ENCODE measurements at places on chromosomes 7 and 10.
A peak's percentile ranks its signal among the peaks of the same experiment; 100 is the strongest.

DNA sequence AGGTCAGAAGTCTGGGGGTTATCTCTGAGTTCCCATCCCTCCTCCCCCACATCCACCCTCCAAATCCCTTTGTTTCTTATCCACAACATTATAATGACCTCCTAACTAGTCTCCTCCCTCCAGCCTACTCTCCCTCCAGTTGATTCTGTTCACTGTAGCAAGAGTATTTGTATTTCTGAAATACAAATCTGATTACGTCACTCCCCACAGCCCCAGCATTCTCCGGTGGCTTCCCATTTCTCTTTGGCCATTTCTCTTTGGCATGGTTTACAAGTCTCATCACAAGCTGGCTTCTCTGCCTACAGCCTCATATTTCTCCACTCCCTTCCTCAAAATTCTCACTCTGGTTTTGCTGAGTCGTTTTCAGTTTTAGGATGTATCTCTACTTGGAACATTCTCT lies 24.6 kb upstream of the MRPS33 start:
- DNase-seq, result no peak

DNA sequence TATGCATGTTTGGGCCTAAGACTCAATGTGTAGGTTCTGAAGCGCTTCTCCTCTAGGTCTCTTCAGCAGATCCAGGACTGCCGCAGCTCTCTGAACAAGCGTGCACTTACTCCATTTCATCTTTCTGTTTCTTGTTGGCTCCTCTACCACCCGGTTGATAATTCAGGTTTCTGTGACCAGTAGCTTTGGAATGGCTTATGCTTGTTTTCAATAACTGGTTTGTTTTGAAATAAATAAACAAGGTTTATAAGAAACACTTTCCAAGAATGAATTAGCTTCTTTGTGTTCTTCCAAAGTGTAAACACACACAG lies 1.5 kb downstream of the MDFIC start:
- DNase-seq, result no peak

DNA sequence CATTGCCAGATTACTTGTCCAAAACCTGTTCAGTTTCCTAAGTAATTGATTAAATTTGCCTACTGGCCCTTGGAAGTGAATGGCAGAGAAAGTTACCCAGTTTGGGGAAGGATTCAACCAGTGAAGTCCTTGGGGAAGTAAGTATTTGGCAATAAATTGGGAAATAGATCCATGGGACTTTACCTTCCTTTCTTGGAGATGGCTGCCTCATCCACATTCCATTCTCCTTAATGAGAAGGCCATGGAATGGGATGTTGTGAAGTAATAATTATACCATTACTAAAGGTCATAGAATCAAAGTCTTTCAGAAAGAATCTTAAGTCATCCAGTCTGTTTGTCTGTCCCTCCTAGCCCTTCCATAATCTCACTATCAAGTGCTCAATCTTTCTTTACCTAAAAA lies 4.5 kb upstream of the COPG2 start:
- DNase-seq, result no peak

GRCh38 chr10:27801171-27801785 lies 55.7 kb upstream of the MKX start:
- DNase-seq, result no peak

GRCh38 chr7:69038915-69039314 lies 559.4 kb upstream of the AUTS2 start:
- DNase-seq, result no peak

GRCh38 chr10:43336061-43336460 lies 35.4 kb upstream of the FXYD4 start:
- DNase-seq, result no peak

DNA sequence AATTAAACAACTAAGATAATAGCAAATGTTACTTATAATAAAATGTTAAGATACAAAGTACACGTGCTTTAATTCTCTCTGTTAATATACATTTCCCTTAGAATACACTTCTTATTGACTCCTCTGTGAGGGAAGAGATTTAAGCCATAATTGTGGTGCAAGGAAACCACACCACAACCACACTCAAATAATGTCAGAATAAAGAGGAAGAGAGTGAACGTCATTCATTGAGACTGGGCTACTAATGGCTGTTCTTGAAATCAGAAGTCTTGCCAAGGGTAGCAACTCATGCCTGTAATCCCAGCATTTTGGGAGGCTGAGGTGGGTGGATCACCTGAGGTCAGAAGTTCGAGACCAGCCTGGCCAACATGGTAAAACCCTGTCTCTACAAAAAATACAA lies 10.0 kb downstream of the FAM171A1 start:
- no peak for DNase-seq

DNA sequence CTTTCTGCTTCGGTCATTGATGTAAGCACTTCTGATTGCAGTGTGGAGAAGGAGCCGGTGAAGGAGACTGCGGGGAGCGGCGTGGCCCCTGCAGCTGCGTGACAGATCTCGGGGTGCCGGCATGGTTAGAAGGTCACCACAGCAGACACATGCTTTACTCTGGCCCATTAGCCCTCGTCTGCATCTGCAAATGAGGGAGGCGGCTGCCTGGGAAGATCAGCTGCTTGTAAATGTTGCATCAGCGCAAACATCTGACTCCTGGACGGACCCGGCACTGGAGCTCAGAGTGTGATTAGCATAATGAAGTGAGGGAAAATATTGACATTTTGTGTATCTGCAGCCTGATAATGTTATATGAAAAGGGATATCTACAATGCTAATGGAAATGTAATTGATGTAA lies 30.5 kb upstream of the MNX1 start:
- no peak for DNase-seq

DNA sequence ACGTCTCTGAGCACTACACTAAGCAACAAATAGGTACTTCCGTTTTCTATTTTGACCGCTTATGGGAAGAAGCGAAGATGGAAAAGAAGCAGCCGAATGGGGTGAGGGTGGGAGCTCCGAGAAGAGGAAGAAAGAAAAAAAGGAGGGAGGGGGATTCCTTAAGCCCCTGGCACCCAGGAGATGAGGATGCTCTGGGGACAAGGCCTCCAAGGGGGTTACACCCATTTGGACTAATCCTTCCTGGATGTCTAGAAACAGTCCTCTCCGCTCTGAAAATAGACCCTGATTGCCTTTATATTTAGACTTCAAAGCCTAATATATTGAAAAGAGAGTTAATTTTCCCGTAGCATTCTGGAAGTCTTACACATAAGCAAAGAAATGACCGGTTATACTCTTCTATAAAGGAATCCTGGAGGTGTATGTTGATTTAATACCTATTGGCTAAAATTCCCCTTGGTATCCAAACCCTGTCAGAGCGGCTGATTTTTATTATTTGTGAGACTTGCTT lies 676 bp upstream of the HTR7 start:
- DNase-seq, result no peak

DNA sequence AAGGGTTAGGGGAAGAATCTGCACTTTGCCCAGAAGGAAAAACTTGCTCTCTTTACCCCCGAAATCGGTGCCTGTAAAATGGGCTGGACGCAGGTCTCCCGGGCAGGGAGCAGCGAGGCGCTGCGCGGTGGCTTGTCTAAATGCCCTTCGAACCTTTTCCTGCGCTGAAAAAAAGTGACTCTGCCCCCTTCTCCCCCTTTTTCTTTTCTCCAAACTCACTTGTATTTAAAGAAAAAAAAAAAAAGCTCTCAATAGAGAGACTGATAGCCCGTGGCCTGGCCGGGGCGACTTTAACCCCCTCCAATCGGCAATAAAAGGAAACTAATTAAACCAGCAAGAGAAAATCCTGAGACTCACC lies 286 bp downstream of the SP8 start:
- no peak for DNase-seq

GRCh38 chr7:50495746-50496145 lies 45.6 kb upstream of the FIGNL1 start:
- DNase-seq, result no peak

DNA sequence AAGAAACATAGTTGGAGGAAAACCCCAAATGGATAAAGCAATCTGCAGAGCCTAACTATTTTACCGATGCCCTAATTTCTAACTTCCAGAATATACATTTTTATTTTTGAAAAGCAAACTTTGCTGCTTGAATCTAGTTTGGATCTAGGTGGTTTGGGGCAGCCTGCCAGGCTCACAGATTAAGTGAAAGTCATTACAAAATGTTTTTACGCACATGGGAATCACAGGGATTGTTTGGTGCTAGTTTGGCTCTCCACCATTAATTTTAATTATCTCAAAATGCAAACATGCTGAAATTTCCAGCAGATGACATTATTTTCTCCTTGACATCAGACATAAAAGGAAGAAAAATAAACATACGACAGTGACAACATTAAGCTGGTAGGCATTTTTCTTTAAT lies 166.7 kb upstream of the INHBA start:
- no peak for DNase-seq

DNA sequence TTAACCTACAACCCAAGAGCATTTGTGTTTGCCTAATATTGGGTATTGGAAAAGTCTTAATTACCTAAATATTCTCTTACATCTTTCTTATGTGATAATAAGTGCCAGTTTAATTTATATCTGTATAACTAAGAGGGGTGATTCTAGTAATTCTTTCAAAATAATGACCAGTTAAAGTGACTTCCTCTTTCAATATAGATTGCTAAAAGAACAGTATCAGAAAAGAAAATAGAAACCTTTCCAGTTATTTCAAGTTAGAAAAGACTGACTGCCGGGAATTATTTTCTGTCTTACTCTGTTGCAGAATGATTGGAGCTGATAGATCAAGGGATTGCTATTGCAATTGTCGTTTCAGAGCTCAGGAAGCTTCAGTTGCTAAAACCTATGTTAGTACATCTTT lies 525.0 kb upstream of the SEMA3D start:
- no peak for DNase-seq

DNA sequence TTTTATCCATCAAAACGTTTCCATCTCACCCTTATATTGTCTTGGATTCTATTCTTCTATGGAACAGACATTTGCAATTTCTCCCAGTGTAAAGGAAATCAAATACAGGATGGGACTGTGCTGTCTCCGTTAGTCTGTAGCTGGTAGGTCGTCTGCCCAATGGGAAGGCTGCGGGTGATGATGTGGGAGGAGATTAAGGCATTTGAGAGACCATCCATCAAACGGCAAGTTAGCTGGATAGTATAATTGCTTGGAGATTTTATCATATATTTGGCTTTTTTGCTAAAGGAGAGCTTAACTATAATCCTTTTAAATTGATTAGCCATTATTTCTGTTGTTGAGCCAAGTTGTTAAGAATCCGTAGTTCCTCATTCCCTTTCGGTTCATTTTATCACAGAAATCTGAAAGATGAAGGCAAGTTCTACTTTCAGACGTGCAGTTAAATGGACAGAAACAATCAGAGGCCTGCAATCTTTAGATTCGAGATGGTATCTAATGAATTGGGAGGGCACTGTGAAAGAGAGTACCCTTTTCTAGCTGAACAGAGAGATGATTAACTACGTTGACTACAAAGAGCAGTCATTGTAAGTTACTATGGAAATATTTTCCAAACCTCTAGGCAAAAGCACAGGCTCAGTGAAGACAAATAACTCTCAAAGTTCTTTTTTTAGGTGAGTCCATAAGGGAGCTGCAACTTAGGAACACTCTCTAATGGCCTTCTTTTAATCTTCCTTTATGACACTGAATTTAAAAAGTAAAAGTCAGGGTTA lies 253.3 kb upstream of the KIAA1217 start:
- DNase-seq, result no peak

DNA sequence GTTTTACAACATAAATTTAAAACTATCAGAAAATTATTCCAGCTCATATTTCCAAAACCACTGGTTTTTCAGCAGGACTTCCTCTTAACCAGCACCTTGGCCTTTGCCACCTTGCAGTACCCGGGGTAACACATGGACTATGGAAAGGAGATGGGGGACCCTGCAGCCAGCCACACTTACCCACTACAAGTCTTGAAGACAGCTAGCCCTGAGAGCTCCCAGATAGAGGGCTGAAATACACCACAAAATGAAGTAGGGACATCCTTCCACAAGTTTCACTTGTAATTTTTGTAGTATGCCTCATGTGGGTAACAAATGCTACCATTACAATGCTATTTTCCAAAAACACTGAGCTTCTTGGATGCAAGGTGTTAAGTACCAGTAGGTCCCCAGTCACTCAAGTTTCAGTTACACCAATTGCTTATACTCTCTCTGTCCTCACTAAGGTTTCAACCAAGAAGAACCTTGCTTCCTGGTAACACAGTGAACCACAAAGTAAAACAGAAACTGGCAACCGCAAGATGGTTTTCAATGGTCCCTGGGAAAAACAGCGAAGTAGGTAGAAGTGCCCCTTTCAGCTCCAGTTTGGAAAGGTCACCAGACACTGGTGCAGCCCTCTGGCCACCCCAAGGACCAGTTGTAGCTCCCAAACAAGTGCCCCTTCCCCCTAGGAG lies 110.9 kb downstream of the SGMS1 start:
- DNase-seq, result peak; percentile 55

DNA sequence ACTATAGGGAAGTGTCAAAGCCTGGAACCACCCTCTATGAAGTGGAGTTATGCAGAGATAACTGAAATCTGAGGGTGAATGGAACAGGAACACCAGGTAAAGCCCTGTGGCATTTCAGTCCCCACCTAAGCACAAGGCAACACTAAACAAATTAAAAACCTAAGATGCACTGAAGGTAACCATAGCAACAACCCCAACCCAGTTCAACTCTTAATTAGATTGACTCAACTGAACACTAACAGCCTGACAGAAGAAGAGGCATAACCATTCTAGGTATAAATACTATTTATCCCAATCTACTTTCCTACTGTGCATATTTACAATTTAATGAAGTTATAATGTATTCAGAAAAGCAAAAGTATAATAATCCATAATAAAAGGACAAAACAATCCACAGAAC lies 9.2 kb upstream of the GIMAP5 start:
- DNase-seq, result no peak

DNA sequence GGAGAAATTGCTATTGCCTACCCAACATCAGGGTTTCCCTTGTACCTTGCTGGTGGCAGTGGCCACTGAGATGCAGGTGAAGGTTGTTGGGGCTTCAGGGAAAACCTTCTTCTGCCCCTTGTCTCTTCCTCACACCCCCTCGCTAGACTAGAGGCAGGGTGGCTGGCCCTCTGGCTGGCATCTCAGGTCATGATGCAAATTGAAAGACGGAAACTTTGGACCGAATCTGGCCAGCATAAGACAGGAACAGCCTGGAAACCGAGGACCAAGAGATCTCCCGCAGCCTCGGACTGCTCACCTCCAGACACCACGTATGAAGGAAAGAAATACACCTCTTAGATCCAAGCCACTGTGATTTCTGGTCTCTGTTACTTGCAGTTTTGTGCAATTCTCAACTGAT lies 2.9 kb downstream of the SVOPL start:
- DNase-seq, result no peak

GRCh38 chr10:48970046-48970445 lies 30.4 kb upstream of the LRRC18 start:
- DNase-seq, result no peak

DNA sequence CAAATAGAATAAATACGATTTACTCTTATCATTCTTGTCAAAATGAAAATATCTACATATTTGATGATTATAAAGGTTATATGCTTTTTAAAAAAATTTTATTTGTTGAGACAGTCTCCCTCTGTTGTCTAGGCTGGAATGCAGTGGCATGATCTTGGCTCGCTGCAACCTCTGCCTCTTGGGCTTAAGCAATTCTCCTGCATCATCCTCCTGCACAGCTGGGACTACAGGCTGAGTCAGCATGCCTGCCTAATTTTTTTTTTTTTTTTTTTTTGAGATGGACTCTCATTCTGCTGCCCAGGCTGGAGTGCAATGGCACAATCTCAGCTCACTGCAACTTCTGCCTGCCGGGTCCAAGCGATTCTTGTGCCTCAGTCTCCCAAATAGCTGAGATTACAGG lies 48.9 kb downstream of the PUS7 start:
- DNase-seq, result no peak

- DNase-seq, result no peak
These were observed 22.8 kb downstream of the VSTM4 start for GRCh38 chr10:49092477-49092876.

- DNase-seq, result peak; percentile 47
These were observed 29.1 kb downstream of the NUDCD3 start for GRCh38 chr7:44461387-44461786.

- peak; percentile 45 for DNase-seq
These were observed 161.6 kb upstream of the PRSS1 start for GRCh38 chr7:142587578-142588191.
